ENCODE measurements at places on chromosomes 6 and 20.

- no peak for DNase-seq
Observed at GRCh38 chr6:36370638-36371037, 16.8 kb downstream of the ETV7 start.

GRCh38 chr6:159680104-159680503 is 12.9 kb downstream of the SOD2 start:
- no peak for DNase-seq

GRCh38 chr6:152642578-152643375 is 5.6 kb upstream of the SYNE1 start:
- DNase-seq, result peak; percentile 34

DNA sequence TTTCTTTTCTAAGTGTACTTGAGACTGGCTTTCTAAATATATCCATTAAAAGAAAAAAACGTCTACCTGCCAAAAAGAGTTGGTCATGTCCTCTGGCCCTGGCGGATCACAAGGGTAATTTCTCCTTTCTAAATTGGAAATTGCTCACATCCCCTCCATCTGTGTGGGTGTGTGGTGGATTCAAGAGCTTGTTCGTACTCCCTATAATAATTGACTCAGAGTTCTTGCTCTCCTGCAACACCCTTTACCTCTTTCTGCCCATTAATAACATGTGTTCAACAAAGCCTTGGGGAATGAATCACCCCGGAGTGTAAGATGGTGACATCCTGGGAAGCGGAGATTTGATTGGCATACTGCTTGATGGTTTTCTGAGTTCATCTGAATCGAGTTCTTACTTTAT is 263.8 kb downstream of the ALDH8A1 start:
- no peak for DNase-seq

DNA sequence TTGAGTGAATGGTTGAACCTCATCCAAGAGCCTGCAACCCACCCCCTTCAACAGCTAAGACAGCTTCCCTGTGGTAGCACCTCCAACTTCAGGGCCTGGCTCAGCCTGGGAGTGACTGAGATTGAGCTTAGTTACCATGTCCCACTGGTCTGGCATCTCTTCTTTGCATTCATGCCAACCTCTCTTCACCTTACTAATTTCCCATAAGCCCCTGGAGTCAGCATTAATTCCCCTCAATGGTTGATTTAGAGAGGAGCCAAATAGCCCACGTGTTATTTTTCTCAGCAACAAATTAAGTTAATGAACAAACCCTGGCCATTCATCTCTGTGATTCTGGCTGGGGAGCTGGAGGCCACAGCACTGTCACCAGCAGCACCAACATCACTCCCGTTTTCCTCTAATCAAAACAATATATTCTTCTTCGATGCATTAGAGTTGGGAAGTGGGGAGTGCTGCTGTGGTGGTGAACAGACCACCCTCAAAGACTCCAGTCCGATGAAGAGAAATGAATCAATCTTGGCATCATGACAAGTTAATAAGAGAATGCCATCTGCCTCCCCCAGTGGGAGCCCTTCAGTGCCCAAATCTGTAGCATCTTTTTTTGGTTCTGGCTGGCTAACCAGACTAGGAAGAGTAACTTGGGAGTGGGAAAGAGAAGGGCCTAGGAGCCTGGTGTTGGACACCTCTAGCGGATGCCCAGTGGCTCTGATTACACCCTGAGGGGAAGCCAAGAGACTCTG is 316.9 kb upstream of the RNF24 start:
- no peak for DNase-seq

DNA sequence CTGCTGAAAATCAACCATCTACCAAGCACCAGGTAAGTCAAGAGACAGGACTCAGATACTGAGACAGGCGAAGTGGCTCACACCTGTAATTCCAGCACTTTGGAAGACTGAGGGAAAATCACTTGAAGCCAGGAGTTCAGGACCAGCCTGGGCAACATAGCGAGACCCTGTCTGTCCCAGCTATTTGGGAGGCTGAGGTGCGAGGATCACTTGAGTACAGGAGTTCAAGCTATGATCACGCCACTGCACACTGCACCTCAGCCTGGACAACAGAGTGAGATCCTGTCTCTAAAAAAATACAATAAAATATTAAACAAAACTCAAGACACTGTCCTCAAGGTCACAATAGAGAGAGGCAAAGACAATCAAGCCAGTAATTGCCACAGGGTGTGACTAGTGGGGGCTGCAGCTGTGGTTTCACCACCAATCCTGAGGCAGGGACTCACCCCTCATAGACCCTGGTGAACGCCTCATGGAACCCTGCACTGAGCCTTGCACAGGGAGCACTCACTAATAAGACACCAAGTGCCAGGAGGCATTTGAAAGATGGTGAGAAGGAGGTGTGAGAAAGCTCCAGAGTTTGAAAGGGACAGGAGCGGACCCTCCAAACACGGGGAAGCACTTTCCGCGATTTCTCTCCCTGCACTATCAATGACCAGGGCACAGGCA is 1.7 kb downstream of the SNHG17 start:
- DNase-seq, result no peak

DNA sequence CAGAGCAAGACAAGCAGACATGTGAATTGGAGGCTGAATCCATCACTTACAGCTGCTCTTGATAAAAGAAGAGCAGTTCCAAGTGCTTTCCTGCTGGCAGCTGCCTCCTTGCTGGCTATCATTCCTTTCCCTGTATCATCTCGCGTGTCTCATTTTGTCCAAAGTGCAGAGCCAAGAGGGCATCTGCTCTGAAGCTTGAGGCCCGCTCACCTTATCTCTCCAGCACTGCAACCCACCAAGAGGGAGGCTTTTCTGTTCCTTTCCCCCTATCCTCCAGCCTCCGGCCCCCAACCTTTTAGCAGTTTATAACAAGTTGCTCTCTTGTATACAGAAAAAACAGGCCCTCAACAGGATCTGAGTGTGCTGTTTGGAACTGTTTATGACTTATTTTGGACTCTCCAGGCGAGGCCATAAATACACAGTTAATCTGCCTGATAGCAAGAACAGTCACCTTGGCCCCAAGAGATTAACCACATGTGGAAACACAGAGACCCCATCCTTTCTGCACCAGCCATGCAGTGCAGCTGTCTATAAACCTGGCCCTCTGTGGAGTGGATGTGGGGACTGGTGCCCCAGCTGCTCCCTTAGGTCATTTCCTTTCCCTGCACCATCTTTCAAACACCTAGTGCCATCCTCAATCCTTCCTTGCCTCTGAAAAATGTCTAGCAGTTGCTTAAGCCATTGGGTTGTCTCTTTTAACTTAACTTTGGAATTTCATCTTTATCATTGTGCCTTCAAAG is 172.5 kb upstream of the FERMT1 start:
- no peak for DNase-seq

GRCh38 chr6:46273911-46274310 is 103.1 kb upstream of the ENPP5 start:
- DNase-seq, result no peak
